ENCODE measurements at places on chromosomes 4 and X. TPM values are rescaled to one million over a fixed set of nuclear protein-coding genes. Genes with fewer than 3 reads are reported as not detected.

The PAGE4 gene
- not detected for total RNA-seq

The PLAC1 gene
- total RNA-seq = not detected

The AWAT2 gene
- not detected for total RNA-seq

The PGRMC2 gene
- 45.9 TPM for total RNA-seq

The TEX13C gene
- total RNA-seq = not detected

The ALB gene
- 2.4 TPM for total RNA-seq

The CLGN gene
- 1.3 TPM for total RNA-seq

The CENPVL1 gene
- not detected for total RNA-seq

The FAT1 gene
- 85.2 TPM for total RNA-seq

The TRIM60 gene
- not detected for total RNA-seq

The GLRB gene
- 2.2 TPM for total RNA-seq

The SPOCK3 gene
- total RNA-seq = not detected

The SMPX gene
- not detected for total RNA-seq

The FAM184B gene
- not detected for total RNA-seq

The F11 gene
- total RNA-seq = not detected

The ADH1C gene
- total RNA-seq = 186 TPM

The TGIF2LX gene
- total RNA-seq = not detected

The SH2D1A gene
- not detected for total RNA-seq

The HPGDS gene
- 1.8 TPM for total RNA-seq

The NDNF gene
- total RNA-seq = 2.4 TPM

The KIAA1210 gene
- total RNA-seq = not detected

The ARR3 gene
- total RNA-seq = not detected

The AMELX gene
- not detected for total RNA-seq

The ITIH6 gene
- not detected for total RNA-seq

The SORBS2 gene
- total RNA-seq = 64.0 TPM

The USP26 gene
- not detected for total RNA-seq

The PDE5A gene
- total RNA-seq = 15.7 TPM

The LSM6 gene
- total RNA-seq = 25.8 TPM

The ANK2 gene
- 81.3 TPM for total RNA-seq

The ZAR1 gene
- total RNA-seq = not detected

The HTR2C gene
- total RNA-seq = not detected

The OTC gene
- total RNA-seq = 0.87 TPM

The CT45A8 gene
- not detected for total RNA-seq

The MUC7 gene
- total RNA-seq = not detected

The CSAG3 gene
- not detected for total RNA-seq

The ASMTL gene
- total RNA-seq = 25.1 TPM

The GAGE12F gene
- not detected for total RNA-seq

The MAGEB10 gene
- not detected for total RNA-seq

The KLHL4 gene
- total RNA-seq = not detected

The SPANXN2 gene
- not detected for total RNA-seq

The GK gene
- total RNA-seq = 7.3 TPM

The SOX3 gene
- total RNA-seq = not detected

The RTL3 gene
- 0.21 TPM for total RNA-seq

The DCAF12L2 gene
- not detected for total RNA-seq

The PRSS12 gene
- total RNA-seq = not detected
